ENCODE measurements at places on chromosomes 5 and 9. TPM values are rescaled to one million over a fixed set of nuclear protein-coding genes. Genes with fewer than 3 reads are reported as not detected.
A peak's percentile ranks its signal among the peaks of the same experiment; 100 is the strongest.

GRCh38 chr9:21995006-21995665, 545 bp downstream of the CDKN2B-AS1 start:
- DNase-seq = peak; percentile 74

- no peak for DNase-seq
Observed at GRCh38 chr9:128243215-128244018, 32.4 kb downstream of the GOLGA2 start.

PDE6A gene
- not detected for total RNA-seq

PCDHGC4 gene
- total RNA-seq = 0.36 TPM

Measured in HFFc6 (cell line).